DND-41 (cell line): ENCODE measurements at places on chromosomes 6 and 20.

DNA sequence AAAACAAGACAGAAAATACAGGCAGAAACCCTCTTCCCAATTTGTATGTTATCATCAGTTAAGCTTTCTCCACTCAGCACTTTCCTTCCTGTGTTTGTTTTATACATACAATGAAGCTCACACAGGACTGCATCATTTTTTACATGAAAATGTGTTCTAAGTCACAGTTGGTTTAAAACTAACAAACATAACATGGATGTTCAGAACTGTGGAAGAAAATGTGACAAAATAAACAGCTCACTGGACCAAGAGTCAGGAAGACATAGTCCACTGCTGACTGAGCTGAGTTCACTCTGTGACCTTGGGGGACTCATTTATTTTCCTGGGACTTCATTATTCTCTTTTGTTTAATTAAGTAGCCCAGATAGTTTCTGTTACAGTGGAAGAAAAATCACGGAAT lies 331.5 kb downstream of the SYNE1 start:
- DNase-seq = no peak

DNA sequence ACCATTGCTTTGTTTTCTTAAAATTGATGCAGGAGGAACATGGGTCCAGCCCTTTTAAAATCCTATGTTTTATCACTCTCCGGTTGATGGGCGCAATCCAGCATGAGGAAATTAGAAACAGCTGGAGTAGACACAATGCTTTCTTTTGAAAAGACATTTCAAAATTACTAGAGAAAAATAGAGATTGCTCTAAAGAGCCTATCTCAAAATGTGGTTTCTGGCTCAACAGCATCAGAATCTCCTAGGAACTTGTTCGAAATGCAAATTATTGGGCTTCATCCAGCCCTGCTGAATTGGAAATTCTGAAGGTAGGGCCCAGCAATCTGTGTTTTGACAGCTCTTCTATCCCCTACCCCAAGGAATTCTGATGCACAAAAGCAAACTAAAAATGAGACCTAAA lies 190.8 kb upstream of the BMP2 start:
- no peak for DNase-seq

GRCh38 chr6:53056273-53056672 lies 8.9 kb upstream of the FBXO9 start:
- no peak for DNase-seq

- DNase-seq = no peak
These were observed 113.5 kb upstream of the SNX9 start for GRCh38 chr6:157709555-157709954.

DNA sequence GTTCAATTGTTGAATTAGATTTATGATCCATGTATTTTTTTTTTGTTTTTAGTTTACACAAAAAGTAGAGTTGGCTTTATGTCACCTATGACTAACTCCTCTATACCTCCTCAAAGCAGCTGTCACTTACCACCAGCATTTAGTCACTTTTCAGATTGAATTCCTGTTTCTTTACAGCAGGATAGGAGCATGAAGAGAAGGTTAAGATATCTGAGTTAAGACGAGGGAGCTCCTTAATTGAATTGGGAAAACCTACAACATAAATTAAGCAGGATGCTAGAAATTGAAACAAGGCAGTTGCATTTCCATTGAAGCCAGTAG lies 237.2 kb downstream of the FARS2 start:
- no peak for DNase-seq

- DNase-seq = no peak
These were observed 4.2 kb downstream of the BRD2 start for GRCh38 chr6:32972353-32973143.

DNA sequence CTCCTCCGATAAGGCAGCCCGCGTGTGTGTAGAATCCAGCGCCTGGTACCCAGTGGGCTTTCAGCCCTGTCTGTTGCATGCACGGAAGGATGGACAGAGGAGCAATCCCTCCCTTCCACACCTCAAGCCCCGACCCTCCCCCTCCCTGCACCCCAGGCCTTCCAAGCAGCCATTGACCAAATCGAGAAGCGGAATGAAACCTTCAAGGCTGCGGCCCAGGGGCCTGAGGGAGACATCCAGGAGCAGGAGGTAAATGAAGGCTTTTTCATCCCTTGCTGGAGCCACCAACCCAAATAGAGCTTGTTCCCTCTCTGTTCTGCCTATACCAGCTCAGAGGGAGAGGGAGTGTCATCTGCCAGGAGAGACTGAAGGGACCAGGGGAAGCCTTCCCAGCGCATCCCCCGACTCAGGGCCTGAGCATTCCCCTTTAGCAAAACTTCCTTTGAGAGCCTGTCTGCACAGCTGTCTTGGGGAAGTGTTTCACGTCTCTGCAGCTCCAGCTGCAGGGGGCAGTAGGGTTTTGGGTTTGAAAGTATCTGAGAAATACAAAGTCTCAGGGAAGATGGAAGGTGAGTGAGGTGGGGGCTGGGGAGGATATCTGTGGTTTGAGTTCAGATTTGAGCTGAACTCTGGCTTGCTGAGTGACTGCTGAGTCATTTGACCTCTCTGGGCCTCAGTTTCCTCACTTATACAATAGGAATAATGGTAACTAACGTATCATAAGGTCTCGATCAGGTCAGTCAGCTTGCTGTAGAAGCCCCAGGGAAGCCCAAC lies 16.1 kb downstream of the FGD2 start:
- peak; percentile 93 for DNase-seq

DNA sequence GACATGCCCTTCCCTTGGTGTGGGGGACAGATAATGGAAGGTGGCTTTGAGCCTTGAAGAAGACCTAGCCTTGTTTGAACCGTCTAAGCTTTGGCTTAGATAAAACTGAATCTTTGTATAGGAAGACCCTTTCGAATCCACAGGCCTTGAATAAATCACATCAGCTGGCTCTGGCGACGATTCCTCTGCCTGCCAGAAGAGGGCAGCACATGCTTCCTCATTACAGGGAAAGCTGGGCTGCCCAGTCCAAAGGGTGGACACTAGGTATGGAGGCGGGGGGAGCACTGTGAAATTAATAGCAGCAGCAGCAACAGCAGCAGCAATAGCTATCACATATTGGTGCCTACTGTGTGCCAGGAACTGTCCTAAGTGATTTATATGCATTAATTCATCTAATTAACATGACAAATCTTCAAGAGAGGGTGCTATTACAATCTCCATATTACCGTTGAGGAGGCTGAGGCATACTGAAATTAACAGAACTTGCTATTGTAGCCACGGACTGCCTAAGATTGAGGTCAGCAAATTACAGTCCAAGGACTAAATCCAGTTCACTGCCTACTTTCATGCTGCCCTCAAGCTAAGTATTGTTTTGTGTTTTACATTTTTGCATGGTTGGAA lies 85.1 kb downstream of the CLIC5 start:
- peak; percentile 51 for DNase-seq

DNA sequence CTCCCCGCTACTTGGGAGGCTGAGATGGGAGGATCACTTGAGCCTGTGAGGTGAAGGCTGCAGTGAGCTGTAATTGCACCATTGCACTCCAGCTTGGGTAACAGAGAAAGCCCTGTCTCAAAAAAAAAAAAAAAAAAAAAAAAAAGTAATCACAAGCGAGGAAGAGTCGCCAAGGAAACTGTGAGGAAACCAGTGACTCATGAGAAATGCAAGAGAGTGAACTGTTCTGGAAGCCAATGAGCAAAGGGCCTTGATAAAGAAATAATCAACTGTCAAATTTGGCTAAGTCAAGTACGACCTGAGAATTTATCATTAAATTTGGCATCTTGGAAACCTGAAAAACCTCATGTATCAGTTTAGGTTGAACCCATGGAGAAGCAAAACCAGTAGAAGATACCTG lies 16.1 kb upstream of the LAMP5 start:
- no peak for DNase-seq
